Epithelial cell of proximal tubule (primary cell): ENCODE measurements at places on chromosomes 13 and 19. TPM values are rescaled to one million over a fixed set of nuclear protein-coding genes. Genes with fewer than 3 reads are reported as not detected.

DNA sequence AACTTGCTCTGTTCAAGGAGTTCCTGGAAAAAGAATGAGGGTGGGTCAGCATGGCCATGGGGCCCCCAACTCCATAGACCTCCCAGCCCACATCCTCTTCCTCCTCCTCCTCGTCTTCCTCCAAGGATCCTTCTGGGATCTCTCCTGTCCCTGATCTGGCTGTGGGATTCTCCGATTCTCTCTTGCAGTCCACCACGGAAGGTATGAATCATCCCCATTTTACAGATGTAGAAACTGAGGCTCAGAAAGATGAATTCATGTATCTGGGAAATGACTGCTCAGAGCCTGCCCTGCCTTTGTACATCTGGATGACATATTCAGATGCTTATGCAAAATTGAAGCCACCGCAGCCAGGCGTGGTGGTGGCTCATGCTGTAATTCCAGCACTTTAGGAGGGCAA lies 2.2 kb upstream of the KANK2 start:
- no peak for DNase-seq

GRCh38 chr13:63696055-63696454 lies 2280.4 kb upstream of the PCDH20 start:
- DNase-seq = no peak

GRCh38 chr13:46359714-46360113 lies 27.3 kb downstream of the RUBCNL start:
- no peak for DNase-seq

- no peak for DNase-seq
Observed at GRCh38 chr13:47929156-47929555, 71.9 kb downstream of the SUCLA2 start.

GRCh38 chr19:31223740-31224534 lies 125.3 kb downstream of the TSHZ3 start:
- DNase-seq = no peak

The TNFRSF19 gene
- total RNA-seq = 7.3 and 8.4 TPM in 2 replicates

GRCh38 chr13:22427066-22427465 lies 753.7 kb upstream of the SGCG start:
- DNase-seq = no peak

DNA sequence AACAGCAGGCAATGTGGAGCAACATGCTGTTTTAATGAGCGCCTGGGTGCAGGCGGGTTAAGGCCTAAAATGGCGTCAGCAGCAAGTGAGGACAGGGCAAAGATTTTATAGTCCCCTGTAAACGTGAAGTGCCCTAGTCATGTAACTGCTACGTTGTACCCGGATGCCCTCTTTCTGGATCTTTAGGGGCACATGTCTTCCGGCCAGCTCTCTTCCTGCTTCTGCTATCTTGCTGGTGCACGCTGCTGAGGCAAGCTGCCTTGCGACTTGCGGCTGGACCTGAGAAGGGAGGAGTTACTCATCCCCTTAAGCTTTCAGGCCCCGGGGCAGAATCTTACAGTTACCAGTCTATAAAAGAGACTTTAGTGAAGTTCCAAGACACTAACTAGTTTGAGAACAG lies 303.6 kb upstream of the DACH1 start:
- no peak for DNase-seq

DNA sequence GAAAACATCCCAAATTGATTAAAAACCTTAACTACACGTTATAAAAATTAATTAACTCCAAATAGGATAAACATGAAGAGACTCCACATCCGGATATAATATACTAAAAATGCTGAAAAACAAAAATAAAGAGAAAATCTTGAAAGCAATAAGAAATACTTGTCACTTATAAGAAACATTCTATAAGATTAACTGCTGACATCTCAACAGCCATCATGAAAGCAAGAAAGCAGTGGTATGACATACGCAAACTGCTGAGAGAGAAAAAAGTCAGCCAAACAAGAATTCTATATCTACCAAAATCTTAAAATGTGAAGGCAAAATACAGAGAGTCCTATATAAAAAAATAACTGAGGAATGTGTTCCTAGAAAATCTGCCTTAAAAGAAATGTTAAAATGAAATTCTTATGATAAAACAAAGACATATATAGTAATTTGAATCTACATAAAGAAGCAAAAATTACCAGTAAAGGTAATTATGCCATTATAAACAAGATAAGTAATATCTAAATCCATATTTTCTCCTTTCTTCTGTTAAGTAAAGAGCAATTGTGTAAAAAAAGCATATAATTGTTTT lies 1851.1 kb downstream of the PCDH9 start:
- DNase-seq = no peak
